ENCODE measurements at places on chromosomes 7 and 10.
A peak's percentile ranks its signal among the peaks of the same experiment; 100 is the strongest.

GRCh38 chr10:50809596-50809995, 69.9 kb downstream of the ASAH2B start:
- no peak for DNase-seq

DNA sequence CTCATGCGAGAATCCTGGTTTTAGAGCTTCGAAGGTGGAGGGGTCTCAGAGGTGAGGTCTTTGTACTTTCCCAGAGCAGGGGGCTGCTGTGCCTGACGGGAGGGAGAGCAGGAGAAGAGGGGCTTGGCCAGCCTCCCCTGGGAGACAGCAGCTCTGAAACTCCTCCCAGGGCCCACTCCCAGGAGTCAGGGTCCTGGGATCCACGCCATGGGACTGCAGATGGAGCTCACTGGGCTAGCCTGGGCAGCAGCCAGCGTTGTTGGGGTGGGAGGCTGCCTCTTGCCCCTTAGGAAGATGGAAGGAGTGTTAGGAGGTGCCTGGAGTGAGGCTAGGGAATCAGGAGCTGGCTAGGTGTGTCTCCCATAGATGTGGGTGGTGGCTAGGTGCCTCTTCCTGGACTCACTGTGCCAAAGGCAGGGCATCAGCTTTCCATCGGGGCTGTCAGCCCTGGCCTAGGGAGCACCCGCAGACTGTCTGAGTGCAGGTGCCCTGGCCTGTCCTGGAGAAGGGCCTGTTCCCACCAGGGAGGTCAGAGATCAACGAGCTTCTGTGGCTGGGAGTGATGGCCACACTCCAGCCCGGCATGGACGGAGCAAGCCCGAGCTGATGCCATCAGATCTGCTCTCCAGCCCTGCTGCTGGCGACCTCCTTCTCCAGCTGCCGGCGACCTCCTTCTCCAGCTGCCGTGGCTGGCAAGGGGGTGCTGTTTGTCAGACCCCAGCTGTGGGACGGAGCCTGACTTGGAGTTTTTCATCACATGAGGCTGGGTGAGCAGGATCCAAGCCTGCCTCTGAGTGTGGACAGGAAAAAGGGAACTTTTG, 111.3 kb downstream of the PTPN20 start:
- DNase-seq = no peak

DNA sequence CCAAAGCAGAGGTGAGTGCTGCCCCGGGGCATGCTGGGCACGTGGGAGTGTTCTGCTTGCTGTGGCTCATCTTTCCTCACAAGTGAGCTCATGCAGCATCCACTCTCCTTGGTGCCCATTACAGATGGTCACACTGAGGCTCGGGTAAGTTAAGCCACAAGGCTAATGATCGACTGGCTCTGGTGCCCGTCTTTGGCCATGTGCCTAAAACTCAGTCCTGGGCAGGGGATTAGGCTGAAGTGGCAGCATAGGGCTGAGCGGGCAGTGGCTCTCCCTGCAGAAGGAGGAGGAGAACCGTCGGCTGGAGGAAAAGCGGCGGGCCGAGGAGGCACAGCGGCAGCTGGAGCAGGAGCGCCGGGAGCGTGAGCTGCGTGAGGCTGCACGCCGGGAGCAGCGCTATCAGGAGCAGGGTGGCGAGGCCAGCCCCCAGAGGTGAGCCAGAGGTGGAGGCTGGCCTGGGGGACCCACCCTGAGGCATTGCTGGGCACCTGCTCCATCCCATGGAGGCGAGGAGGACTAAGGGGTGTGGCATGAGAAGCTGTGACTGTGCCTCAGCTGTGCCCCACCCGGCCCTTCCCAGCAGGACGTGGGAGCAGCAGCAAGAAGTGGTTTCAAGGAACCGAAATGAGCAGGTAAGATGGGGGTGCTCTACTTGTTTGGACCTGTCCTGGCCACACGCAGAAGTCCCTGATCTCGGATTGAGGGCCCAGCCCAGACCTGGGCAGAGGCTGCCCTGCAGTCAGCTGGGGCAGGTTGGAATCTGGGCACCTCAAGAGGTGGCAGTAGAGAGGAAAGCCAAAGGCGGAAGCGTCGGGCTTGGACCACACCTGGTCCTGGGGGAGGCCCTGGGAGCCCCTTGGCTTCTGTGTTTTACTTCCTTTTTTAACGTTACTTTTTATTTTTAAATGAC, 7.3 kb downstream of the PGAM2 start:
- no peak for DNase-seq

DNA sequence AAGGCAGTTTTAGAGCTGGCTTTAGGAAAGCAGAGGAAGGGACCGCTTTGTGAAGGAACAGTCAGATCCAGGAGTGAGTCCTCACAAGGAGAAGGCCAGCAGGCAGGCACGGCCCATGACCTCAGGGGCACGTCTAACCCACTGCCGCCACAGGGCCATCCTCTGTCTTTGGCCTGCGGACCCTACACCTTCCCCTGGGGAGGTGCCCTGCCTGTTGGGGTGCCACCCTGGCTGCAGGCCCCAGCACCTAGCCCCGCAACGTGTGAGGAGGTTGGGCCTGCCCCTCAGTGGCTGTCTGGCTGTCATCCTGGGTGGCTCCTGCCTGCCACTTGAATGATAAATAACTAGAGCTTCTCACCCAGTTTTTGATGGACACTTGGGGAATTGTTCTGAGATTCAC, 31.0 kb upstream of the TRIM8 start:
- DNase-seq = no peak

DNA sequence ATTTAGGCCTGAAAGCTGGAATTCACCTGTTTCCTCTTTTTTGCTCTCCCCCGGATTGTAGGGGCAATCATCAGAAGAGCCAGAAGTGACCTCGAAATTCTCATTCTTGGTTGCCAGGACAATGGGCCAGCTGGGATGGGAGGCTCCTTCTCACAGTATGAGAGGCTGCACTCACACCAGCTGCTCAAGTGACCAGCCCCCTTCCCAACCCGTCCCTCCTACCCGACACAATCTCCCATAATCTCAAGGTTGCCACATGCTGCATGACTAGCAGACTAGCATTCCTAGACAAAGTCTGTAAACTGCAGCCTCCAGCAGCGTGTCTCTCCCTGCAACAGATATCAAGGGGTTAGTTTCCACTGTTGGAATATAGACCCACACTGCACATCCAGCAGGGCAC, 110.3 kb downstream of the C1GALT1 start:
- peak; percentile 23 for DNase-seq

DNA sequence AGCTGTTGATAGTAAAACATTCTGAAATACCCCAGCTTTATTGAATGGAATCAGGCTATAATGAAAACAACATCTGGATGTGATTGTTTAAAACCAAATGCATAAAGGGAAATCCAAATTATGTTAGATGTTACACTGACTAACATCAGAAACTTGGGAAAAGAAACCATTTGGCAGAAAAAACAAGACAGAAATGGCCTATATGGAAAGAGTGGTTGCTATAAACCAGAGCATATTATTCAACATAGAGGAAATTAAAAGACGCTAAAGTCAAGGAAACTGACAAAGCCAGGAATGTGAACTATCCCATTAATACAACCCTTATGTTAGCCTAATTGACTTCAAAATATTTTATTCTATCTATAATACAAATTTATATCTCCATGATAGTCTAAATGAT, 53.0 kb upstream of the CABCOCO1 start:
- DNase-seq = no peak

DNA sequence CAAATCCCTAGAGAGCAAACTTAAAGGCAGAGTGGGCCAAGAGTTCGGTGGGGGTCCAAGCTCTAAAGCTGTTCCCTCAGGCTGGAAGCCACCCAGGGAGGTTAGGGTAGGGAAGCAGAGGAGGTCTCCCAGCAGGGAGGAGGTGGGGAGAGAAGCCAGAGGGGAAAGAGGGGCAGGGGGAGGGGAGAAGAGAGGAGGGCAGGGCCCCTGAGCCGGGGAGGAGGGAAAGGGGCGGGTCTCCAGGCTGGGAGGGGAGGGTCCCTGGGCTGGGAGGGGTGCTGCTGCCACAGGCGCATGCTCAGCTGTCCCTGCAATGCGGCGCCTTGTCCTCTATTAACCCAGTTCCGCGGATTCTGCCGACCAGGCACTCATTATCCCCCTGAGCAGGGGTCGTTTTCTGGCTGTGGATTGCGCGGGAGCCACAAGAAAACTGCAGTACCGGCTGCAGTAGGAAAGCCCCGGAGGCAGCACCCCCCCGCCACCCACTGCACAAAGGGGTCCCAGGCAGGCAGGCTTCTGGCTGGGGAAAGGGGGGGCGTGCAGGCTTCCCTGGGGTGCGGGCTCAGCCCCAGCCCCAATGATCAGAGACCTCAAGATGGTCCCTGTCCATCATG, 49.3 kb downstream of the CAMK2B start:
- peak; percentile 91 for DNase-seq

- DNase-seq = no peak
Measured at GRCh38 chr10:90326498-90327267, 531.2 kb downstream of the HTR7 start.

- no peak for DNase-seq
Measured at GRCh38 chr7:138125598-138126111, 49.4 kb downstream of the AKR1D1 start.

- peak; percentile 31 for DNase-seq
Measured at GRCh38 chr7:106520962-106521514, 139.9 kb downstream of the CCDC71L start.

Measured in GM23338 (cell line).